ENCODE measurements at places on chromosomes 3 and 15.

DNA sequence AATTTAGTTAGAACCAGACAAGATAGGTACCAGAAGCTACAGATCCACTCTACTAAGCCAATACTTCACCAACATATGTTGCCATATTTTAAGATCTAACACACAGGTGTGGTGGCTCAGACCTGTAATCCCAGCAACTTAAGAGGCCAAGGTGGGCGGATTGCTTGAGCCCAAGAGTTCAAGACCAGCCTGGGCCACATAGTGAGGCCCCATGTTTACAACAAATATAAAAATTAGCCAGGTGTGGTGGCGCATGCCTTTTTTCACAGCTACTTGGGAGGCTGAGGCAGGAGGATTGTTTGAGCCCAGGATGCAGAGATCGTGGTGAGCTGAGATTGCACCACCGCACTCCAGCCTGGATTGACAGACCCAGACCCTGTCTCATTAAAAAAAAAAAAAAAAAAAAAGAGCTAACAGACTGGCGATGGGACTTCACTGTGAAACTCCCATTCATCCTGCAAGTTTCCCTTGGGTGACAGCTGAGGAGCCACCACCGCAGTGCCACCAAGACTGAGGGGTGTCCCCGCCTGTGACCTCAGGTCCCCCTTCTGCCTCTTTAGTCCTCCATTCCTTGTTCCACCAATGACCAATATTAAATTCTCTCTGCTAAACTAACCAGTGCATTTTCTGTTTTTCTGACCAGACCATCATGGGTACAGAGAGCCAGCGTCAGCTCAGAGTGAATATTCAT, 163.3 kb downstream of the OR4M2 start:
- no peak overlapping the region for H3K27ac ChIP-seq
- DNase-seq = no peak
- H3K27me3 ChIP-seq = no peaks in the 10 kb centered on the region
- H3K36me3 ChIP-seq = no peaks in the 10 kb centered on the region

DNA sequence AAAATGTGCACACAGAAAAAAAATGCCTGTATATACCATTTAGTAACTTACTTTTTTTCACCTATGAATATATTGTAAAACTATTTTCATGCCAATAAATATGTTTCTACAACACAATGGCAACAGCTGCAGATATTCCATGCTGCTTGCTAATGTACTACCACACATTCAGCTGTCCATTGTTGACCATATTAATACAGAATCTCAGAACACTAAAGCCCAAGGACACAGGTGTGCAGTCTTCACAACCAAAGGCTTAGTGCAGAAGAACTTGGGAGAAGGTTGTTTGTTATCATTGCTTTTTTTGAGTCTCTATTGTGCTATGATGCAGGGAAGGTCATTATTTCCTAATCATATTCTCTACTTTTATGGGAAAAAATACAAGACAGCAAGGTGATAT, 79.6 kb downstream of the DIPK2A start:
- no peaks in the 10 kb centered on the region for H3K27me3 ChIP-seq
- H3K27ac ChIP-seq = no peak overlapping the region
- no peaks in the 10 kb centered on the region for H3K4me1 ChIP-seq
- no peak overlapping the region for H3K4me3 ChIP-seq

GRCh38 chr3:178223876-178224275, 312.4 kb upstream of the KCNMB2 start:
- H3K4me3 ChIP-seq = no peak overlapping the region
- no peak overlapping the region for H3K27ac ChIP-seq
- DNase-seq = no peak
- H3K27me3 ChIP-seq = no peaks in the 10 kb centered on the region
- no peaks in the 10 kb centered on the region for H3K36me3 ChIP-seq

GRCh38 chr3:14418296-14419250, 16.2 kb downstream of the SLC6A6 start:
- DNase-seq = no peak
- H3K4me3 ChIP-seq = no peak overlapping the region
- H3K27me3 ChIP-seq = no peaks in the 10 kb centered on the region
- H3K36me3 ChIP-seq = peaks cover 15% of the 10 kb centered on the region
- no peak overlapping the region for H3K27ac ChIP-seq

DNA sequence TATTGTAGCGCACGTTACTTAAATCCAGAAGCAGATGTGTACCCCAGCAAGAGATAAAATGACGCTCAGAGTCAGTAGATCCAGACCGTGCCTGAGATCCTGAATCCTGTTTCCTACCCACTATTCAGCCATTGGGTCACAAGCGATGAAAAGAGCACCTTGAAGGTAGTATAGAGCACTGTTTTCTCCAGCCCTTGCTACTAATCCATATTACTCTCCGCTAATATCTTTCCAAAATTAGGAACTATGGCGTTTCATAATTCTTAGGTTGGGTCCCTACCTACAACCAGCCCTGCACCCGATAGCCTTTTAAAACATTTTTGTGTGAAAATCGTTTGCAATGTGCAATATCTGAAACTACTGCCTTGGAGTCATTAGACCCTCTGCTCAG, 596 bp downstream of the BTD start:
- DNase-seq = no peak
- H3K27ac ChIP-seq = peak overlapping the region; percentile 80
- no peaks in the 10 kb centered on the region for H3K27me3 ChIP-seq
- H3K36me3 ChIP-seq = peaks cover 21% of the 10 kb centered on the region
- H3K4me1 ChIP-seq = peaks cover 16% of the 10 kb centered on the region

- H3K4me3 ChIP-seq = peak overlapping the region; percentile 42
- no peaks in the 10 kb centered on the region for H3K4me1 ChIP-seq
- no peak for DNase-seq
Observed at GRCh38 chr3:108823227-108823626, 641 bp downstream of the TRAT1 start.

DNA sequence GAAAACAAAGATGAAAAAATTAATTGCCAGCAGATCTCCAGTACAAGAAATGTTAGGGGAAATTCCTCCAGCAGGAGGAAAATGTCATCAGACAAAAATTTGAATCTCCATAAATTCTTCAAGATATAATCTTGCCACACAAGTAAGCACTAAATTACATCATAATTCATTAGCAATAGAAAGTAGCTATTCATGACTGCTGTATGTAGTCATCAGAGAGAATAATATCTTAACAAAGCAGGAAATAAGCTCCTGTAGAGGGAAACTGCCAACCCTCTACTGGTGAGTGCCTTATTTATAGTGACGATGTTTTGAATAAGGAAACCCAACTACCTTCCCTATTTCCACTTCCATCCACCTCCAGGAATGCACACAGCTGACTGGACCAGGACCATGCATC, 15.8 kb upstream of the SLC27A2 start:
- no peaks in the 10 kb centered on the region for H3K27me3 ChIP-seq
- no peak overlapping the region for H3K27ac ChIP-seq
- H3K4me1 ChIP-seq = no peaks in the 10 kb centered on the region
- H3K4me3 ChIP-seq = no peak overlapping the region
- no peak for DNase-seq
- no peaks in the 10 kb centered on the region for H3K36me3 ChIP-seq

DNA sequence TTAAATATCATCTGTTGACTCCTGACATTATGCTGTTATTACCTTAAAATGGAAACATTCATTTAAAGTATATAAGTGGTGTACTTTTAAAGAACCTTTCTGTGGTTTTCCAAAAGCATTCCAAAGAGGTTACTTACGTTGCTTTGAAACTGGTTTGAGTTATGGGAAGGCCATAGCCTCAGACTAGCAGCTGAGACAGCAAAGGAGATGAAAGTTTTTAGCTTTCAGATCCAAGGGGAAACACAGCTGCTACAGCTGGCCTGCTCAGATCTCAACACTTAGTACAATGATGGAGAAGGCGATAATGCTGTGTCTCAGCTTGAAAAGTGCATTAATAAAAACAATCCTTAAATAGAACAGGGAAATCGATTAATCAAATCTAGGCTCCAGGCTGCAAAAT, 921.1 kb downstream of the ROBO1 start:
- no peak overlapping the region for H3K27ac ChIP-seq
- no peaks in the 10 kb centered on the region for H3K27me3 ChIP-seq
- H3K4me3 ChIP-seq = no peak overlapping the region
- H3K36me3 ChIP-seq = no peaks in the 10 kb centered on the region
- H3K4me1 ChIP-seq = no peaks in the 10 kb centered on the region

DNA sequence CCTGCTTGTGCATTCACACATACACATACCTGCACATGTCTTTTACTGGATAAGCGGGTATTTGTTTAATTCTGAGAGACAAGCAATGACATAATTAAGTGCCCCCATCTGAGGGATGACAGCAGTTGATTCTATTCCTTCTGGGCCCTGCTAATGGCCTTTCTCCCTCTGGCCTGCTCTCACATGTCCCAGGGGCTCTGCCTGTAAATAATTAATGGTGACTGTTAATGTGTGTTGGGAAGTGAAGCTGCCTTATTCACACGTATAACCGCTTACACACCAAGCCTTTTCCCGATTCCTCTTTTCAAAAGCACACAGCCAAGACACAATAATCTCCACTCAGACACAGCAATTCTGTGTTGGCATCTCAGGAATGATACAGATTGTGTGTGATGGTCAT, 47.8 kb downstream of the LRRK1 start:
- H3K27ac ChIP-seq = no peak overlapping the region
- no peak overlapping the region for H3K4me3 ChIP-seq
- no peaks in the 10 kb centered on the region for H3K4me1 ChIP-seq
- H3K36me3 ChIP-seq = no peaks in the 10 kb centered on the region
- no peak for DNase-seq

GRCh38 chr3:64144241-64144900, 80.9 kb downstream of the PRICKLE2 start:
- no peak overlapping the region for H3K27ac ChIP-seq
- no peak for DNase-seq
- H3K27me3 ChIP-seq = no peaks in the 10 kb centered on the region
- H3K36me3 ChIP-seq = no peaks in the 10 kb centered on the region

DNA sequence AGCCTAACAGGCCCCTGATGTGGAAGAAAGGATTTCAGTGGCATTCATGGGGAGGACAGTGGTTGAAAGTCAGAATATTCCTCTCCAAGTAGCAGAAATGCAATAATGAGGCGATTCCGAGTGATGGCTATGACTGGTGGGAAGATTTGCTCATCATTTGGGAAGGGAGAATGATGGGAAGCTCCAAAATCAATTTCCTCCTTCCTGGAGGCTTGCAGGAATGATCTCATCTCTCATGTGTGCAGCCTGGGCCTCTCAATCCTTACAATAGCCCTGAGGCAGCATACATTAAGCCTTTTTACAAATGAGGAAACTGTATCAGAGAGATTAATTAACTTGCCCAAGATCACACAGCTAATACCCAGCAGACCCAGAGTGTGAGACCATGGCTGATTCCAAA, 58.7 kb downstream of the BOC start:
- no peak overlapping the region for H3K4me3 ChIP-seq
- DNase-seq = no peak
- no peaks in the 10 kb centered on the region for H3K27me3 ChIP-seq
- H3K36me3 ChIP-seq = no peaks in the 10 kb centered on the region
- H3K27ac ChIP-seq = no peak overlapping the region

DNA sequence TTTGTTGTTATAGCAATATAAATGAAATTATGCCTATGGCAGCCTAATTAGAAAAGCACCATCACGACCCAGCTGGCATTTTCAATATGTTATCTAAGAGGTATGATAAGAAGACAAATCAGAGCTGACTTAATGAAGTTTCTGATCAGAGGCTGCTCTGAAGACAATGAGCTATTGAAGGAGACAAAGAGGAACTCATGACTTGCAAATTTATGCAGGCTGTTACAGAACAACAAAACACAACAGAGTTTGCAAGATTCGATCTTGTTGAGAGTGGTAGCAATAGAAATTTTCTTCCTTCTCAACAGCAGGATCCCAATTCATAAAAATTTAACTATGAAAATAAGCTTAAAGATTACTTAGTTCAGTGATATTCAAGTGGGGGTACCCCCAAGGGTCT, 7.7 kb downstream of the CCDC54 start:
- no peaks in the 10 kb centered on the region for H3K36me3 ChIP-seq
- H3K4me3 ChIP-seq = no peak overlapping the region
- DNase-seq = no peak
- H3K27ac ChIP-seq = no peak overlapping the region
- H3K27me3 ChIP-seq = no peaks in the 10 kb centered on the region

DNA sequence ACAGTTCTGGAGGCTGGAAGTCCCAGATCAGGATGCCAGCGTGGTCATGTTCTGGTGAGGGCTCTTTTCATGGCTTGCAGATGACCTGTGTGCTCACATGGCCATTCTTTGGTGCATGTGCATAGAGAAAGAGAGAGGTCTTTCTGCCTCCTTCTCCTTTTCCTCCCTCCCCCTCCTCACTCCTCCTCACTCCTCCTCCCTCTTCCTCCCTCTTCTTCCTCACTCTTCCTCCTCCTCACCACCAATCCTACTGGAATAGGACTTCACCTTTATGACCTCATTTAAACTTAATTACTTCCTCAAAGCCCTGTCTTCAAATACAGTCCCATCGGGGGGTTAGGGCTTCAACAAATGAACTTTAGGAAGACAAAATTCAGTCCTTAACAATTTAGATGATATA, 23.8 kb downstream of the ZNF654 start:
- H3K4me3 ChIP-seq = no peak overlapping the region
- peaks cover 7% of the 10 kb centered on the region for H3K36me3 ChIP-seq
- H3K27me3 ChIP-seq = no peaks in the 10 kb centered on the region
- no peaks in the 10 kb centered on the region for H3K4me1 ChIP-seq

- no peak overlapping the region for H3K27ac ChIP-seq
- H3K27me3 ChIP-seq = peaks cover 2% of the 10 kb centered on the region
Observed at GRCh38 chr3:12371525-12372140, 82.8 kb downstream of the PPARG start.

DNA sequence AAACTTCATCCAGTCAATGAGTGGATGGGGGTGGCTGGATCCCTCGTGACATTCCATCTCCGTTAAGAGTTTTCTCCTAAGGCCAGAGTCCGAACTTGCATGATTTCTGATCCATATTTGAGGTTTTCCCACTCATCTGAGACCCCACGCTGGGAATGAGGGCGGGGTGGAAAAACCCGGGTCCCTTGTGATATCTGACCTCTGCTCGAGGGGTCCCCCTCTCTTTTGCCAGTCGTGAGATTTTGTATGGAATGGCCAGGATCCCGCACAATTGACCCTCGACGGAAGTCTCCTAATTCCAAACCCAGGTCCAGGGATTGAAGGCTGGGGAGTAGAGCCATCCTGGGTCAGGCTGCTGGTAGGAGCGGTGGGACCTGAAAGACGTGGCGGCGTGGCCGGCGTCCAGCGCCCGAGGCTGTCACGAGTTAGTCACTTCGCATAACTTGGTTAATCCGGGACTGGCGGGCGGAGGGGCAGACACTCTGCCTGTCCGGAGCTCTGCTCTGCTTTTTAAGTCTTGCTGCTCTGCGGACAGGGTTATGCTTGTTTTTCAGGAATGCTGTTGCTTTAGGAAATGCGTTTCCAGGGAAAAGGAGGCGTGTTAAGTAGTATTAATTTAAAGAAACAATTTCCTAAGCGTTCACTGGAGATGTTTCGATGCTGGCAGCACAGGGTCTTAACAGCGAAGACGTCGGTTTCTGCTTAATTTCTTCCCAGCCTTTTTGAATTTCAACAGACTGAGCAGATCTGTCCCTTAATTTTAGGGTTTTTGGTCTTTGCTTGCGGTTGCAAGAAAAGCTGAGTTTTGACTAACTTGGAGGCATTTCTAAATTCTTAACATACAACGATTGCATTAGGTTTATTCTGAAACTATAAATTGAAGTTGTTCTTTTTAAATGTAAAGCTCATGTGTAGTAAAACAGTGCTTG, 69.7 kb upstream of the LRRFIP2 start:
- no peaks in the 10 kb centered on the region for H3K27me3 ChIP-seq
- H3K36me3 ChIP-seq = no peaks in the 10 kb centered on the region
- peak overlapping the region; percentile 99 for H3K4me3 ChIP-seq
- peak; percentile 48 for DNase-seq

- no peak for DNase-seq
- no peak overlapping the region for H3K4me3 ChIP-seq
- H3K27ac ChIP-seq = no peak overlapping the region
Observed at GRCh38 chr15:65908876-65909275, 39.6 kb downstream of the RAB11A start.

GRCh38 chr3:16447135-16447534, 66.4 kb downstream of the RFTN1 start:
- DNase-seq = no peak
- no peaks in the 10 kb centered on the region for H3K4me1 ChIP-seq
- H3K36me3 ChIP-seq = peaks cover 8% of the 10 kb centered on the region
